Mucosa of gallbladder (tissue), 1 donor: ENCODE measurements at places on chromosomes 1 and 21.

DNA sequence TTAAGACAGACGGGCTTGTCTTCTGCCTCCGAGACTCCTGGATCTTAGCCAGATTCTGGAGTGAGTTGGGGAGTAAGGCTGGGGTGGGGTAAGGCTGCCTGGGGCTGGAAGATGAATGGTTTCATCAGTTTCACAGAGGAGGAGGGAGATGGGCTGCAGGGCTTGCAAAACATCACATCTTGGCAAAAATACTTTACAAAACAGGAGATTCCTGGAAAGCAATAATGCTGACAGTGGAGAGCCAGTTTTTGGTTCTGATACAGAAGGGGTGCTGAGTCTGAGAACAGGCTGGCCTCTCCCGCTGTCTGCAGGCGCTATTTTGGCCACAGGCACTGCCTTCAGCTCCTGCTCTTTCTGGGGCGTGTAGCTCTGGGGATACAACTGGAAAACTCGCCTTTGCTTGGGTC lies 83.4 kb upstream of the KCNE2 start:
- DNase-seq: peak; percentile 21

DNA sequence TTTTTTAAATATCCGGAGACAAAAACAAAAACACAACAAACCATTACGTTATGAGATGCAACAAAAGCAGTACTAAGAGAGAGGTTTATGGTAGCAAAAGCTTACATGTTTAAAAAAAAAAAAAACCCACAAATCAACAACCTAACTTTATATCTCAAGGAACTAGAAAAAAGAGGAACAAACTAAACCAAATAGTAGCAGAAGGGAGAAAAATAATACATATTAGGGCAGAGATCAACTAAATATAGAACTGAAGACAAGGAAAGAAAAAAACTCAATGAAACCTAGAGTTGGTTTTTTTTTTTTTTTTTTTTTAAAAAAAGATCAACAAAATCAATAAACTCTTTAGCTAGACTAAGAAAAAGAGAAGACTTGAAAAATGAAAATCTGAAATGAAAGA lies 34.9 kb downstream of the ZNF644 start:
- DNase-seq: no peak

DNA sequence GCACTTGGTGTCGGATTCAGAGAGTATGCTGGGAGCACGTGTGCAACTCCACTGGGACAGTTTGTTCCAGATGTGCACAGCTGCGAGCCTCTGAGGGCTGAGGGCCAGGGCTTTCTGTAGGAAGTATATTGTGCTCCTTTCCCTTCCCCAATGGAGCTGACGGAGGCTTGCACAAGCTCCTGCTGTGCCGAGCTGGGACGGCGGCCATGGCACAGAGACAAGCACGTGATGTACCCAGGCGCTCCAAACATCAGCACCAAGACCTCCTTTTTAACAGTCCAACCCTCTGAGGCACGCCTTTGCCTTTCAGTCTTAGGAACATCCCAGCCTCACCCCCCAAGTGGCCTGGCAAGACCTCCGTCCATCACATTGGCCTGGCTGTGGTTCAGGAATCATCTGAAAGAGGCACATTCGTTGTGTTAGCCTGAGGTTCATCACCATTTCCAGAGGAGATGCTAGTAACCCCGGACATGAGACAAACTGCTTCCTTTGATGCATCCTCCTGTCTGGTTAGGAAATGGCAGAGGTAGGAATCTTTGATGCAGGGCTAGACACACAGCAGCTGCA lies 339.2 kb upstream of the KAZN start:
- DNase-seq: peak; percentile 84

GRCh38 chr1:51313961-51314777 lies 16.2 kb downstream of the TTC39A start:
- peak; percentile 26 for DNase-seq

- DNase-seq: peak; percentile 37
Measured at GRCh38 chr21:36203603-36203889, 46.9 kb downstream of the DOP1B start.

GRCh38 chr1:185956881-185957280 lies 222.7 kb downstream of the HMCN1 start:
- no peak for DNase-seq

- no peak for DNase-seq
Measured at GRCh38 chr21:28952686-28953085, 40.0 kb downstream of the LTN1 start.

DNA sequence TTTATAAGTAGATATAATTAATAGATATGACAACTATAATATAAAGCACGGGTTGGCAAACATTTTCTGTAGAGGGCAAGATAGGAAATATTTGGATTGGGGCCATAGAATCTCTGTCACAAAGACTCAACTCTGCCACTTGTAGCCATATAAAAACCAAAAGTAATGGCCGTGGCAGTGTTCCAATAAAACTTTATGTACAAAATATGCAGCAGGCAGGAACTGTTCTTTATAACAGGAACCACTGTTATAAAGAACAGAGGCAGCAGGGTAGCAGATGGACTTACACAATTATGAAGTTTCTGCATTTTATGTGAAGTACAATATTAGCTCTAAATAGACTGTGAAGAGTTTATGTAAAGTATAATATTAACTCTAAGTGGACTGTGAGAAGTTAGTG lies 16.9 kb upstream of the QSOX1 start:
- DNase-seq: no peak

- no peak for DNase-seq
Measured at GRCh38 chr1:40380817-40381216, 7.3 kb downstream of the SMAP2 start.

GRCh38 chr1:81550753-81551152 lies 250.0 kb upstream of the ADGRL2 start:
- DNase-seq: no peak

DNA sequence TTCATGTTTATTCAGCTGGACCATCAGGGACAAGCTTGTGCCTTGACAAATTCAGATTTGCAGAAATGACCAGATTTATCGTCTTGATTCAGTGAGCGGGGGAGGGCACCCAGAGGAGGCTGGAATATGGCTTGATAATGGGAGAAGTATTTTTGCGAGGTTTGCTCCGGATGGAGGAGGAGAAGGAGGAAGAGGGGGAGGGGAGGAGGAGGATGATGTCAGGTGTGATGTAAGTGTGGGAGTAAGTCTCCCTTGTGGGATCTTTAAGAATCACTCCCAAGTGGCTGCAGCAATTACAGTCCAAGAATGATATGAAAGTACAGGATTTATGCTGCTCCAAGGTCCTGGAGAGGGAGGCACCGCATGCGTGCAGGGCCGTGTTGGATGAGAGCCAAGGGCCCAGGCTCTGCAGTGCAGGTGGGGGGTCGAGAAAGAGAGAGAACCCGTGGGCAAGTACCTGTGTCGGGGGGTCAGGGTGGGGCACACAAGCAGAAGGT lies 5.6 kb upstream of the ZNF496 start:
- DNase-seq: no peak

DNA sequence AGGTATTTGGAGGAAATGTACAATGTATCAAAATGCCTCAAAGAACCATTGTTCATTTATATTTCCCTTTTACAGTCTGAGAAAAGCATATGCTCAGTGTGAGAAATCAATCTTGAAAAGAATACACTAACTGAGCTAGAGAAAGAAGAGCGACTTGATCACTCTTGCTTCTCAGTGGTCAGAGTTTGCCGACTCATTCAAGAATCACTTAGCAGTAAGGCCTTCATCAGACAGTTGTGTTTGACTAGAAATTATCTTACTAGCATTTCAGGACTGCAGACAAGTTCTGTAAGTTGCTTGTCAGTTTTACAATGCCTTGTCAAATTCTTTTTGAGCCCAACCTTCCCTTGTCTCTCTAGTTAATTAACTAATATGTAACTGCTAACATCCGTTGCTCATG lies 12.9 kb downstream of the RGS18 start:
- no peak for DNase-seq

DNA sequence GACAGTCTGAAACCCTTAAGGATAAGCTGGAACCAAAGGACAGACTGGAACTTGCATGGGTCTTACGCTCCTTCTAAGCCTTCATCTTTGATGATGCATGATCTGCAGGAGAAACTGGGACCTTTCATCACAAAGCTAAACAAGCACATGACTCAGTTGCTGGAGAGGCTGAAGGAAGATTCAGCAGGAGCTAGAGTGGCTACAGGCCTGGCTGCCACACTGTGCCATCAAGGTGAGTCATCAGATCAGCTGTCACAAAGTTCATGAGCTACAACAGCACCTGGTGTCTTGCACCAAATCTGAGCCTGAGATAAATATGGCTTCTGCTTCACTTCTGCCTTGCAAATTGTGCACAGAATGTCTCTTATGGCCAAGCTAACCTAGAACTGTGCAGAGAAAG lies 95.5 kb upstream of the MARK1 start:
- DNase-seq: no peak

GRCh38 chr1:201665036-201665435 lies 126.1 kb downstream of the NAV1 start:
- no peak for DNase-seq

DNA sequence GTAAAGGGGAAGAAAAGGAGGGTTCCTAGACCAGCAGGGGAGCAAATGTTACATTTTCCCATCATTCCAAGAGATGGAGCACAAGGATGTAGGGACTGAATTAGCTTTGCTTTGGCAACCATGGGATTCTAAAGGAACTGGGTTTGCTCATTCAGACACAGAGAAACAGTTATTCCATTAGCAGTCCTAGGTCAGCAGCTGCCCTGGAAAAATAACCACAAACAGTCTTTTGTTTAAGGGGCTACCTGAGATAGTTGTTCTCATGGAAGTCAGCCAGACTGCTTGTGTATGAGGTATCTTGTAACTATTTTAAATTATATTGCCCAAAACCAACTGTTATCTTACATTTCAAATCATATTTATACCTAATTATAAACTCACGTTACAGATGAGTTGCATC lies 58.4 kb upstream of the VCAM1 start:
- no peak for DNase-seq

GRCh38 chr1:247079141-247079874 lies 697 bp upstream of the ZNF670 start:
- DNase-seq: no peak

- no peak for DNase-seq
Measured at GRCh38 chr1:109838838-109839240, 71.8 kb upstream of the CSF1 start.

- DNase-seq: no peak
Measured at GRCh38 chr1:179144626-179145025, 62.8 kb downstream of the TOR3A start.

GRCh38 chr1:6348511-6349191 lies 44.9 kb downstream of the ACOT7 start:
- peak; percentile 35 for DNase-seq

DNA sequence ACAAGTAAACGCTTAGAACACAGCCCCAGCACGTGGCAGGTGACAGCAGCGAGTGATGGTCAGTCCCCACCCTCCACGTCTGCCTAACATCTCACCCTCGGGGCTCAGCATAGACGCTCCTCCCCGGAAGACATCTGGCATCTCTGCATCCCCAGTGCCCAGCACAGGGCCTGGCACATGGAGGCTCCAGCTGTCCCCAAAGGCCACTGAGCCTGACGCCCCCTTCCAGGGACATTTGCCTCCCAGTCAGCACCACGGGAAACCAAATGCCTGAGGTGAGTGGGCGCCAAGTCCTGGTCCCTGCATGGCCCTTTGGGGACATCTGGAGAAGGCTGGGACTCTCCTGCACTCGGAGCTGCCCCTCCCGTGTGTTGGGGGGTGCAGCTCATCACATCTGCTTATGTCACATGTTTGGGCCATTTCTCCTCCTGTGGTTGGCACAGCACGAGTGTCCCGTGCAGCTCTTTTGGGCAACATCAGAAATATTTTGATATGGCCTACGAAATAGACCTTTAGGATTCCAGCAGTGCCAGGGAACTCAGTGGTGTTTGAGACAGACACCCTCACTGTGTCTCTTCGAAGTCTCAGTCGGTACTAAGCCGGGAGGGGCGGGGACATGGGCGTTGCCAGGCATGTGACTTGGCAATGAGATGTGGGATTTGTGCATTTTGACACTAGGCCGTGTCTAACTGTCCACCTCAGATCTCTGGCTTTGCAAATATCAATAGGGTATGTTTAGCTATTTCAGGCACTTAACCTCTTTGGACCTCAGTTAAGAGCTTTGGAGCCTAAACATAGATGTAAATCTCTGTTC lies 315.0 kb downstream of the PTPRU start:
- DNase-seq: no peak

DNA sequence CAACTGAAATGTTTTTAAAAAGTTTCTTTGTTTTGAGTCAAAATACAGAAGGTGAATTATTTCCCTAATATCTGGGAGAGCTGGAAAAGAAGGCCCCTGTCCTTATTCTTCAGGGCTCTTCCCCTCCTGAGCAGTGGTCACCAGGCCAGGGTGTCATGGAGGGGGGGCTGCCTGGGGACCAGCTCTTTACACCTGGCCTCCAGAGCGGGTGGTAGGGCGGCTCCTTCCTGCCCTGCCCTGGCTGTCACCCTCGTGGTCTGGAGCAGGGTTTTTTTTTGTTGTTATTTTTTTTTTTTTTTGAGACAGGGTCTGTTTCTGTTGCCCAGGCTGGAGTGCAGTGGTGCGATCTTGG lies 6.6 kb downstream of the SKI start:
- DNase-seq: no peak

DNA sequence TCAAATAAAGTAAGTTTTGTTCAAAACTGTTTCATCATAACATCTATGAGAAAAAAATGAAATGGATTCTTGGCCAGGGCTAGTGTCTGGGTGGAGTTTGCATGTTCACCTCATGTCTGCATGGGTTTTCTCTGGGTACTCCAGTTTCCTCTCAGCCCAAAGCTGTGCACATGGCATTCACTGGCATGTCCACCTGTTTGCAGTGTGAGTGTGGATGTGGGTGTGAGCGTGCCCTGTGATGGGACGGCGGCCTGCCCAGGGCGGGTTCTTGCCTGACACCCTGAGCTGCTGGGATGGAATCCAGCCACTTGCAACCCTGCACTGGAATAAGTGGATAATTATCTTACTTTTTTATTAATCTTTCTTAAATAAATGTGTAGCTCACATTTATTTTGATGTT lies 185.5 kb downstream of the RYR2 start:
- no peak for DNase-seq

GRCh38 chr1:68375919-68376318 lies 73.8 kb downstream of the RPE65 start:
- DNase-seq: no peak

DNA sequence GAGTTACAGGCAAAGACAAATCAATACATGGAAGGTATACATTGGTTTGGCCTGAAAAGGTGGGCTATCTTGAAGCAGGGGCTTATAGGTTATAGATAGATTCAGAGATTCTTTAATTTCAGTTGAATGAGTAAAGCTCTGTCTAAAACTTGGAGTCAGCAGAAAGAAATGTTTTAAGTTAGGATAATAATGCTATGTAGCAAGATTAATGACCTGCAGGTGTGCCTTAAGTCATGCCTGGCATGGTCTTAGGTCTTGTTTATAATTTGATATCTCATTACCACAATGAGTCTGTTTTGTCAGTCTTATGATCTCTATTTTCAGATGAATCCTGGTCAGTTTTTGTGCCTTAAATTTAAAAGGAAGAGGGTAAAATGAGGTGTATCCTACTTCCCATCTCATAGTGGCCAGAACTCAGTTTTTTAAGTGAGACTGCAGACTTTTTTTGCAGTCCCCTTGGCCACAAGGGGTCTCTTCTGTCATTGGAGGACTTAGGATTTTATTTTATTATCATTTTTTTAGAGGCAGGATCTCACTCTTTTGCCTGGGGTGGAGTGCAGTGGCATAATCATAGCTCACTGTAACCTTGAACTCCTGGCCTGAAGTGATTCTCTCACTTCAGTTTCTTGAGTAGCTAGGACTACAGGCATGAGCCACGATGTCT lies 21.3 kb upstream of the PGBD2 start:
- DNase-seq: no peak
